WTC11 (cell line): ENCODE measurements at places on chromosomes 2 and 18. TPM values are rescaled to one million over a fixed set of nuclear protein-coding genes. Genes with fewer than 3 reads are reported as not detected.
A peak's percentile ranks its signal among the peaks of the same experiment; 100 is the strongest.

Gene DUSP19
- total RNA-seq: 3.4 to 3.9 TPM (median 3.5 TPM) in 3 replicates

Gene ASB18
- total RNA-seq: not detected in 3 replicates

Gene LYG2
- 0.25 TPM in 1 of 3 replicates, not detected in the others for total RNA-seq

Gene CFAP65
- 0.44 to 1.0 TPM (median 0.48 TPM) in 3 replicates for total RNA-seq

Gene CAPN13
- total RNA-seq: 1.7 to 2.4 TPM (median 2.0 TPM) in 3 replicates

Gene SGO2
- 29.9 to 34.1 TPM (median 30.5 TPM) in 3 replicates for total RNA-seq

Gene RBKS
- 1.2 to 1.7 TPM (median 1.6 TPM) in 3 replicates for total RNA-seq

Gene MEP1B
- total RNA-seq: 0.07 TPM in 1 of 3 replicates, not detected in the others

Gene TDRD15
- total RNA-seq: not detected in 3 replicates

Gene REG3G
- 0.20 to 0.39 TPM (median 0.30 TPM) in 3 replicates for total RNA-seq

Gene SCN7A
- total RNA-seq: 0.14 to 0.32 TPM (median 0.17 TPM) in 3 replicates

Gene FAM228A
- total RNA-seq: 0.09 to 0.25 TPM in 2 of 3 replicates, not detected in the other

GRCh38 chr2:16385341-16385740, 280.3 kb downstream of the CYRIA start:
- H3K27ac ChIP-seq: no peak overlapping the region
- no peak overlapping the region for H3K4me3 ChIP-seq
- no peaks in the 10 kb centered on the region for H3K36me3 ChIP-seq
- H3K4me1 ChIP-seq: no peaks in the 10 kb centered on the region
- no peak for DNase-seq

DNA sequence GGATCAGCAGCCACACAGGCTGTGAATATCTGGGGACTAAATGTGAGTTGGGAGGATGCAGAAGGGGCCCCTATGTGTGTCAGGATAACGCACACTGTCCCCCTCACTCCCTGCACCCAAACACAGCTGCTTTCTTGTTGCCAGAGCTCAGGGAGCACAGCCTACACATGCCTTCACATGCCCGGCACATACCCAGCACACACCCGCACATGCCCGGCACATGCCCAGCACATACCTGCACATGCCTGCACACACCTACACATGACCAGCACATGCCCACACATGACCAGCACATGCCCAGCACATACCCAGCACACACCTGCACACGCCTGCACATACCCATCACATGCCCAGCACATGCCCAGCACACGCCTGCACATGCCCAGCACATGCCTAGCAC, 75.6 kb downstream of the TPO start:
- no peak for DNase-seq
- peaks cover 9% of the 10 kb centered on the region; the same call in 1 of the 2 replicates for H3K4me1 ChIP-seq
- H3K4me3 ChIP-seq: no peak overlapping the region
- H3K27ac ChIP-seq: no peak overlapping the region

DNA sequence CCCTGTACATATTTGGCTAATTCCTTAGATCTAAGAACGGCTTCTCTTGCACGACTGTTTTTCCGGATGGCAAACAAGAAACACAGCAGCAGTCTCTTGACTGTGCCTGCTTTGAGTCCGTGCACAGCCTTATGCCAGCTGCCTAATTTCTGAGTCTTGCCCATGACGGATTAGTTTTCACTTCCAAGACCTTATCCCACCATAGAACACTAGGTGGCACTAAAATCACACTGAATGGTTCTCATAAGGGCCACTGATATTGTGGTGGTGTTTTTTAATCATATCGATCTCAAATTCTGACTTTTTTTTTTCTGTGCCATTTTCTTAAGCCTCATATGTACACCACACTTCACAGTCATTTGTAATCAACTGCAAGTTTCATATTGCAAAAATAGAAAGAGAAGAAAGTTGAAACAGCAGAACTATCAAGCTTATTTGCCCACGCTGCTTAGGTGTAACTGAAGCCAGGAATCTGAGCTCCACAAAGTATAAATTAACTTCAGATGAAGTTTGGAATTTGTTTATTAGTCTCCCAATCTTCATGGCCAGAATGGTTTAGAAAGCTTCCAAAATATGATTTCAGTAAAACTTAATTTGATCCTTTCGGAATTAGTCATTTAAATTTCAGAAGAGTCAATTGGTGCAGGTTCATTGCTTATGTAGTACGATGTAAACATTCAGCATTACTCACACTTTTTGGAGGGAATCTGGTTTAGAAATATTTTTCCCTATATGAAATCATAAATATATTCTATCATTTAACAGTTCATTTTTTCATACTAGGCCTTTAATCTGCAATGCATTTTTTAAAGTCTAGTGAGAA, 45.5 kb upstream of the SCN7A start:
- no peak for DNase-seq
- H3K36me3 ChIP-seq: no peaks in the 10 kb centered on the region
- H3K4me1 ChIP-seq: 0 out of 2 replicates have a peak, but pooled peaks cover 3% of the 10 kb centered on the region

GRCh38 chr2:70312560-70312959, 10.7 kb upstream of the FAM136A start:
- no peak overlapping the region for H3K27ac ChIP-seq
- H3K36me3 ChIP-seq: no peaks in the 10 kb centered on the region
- H3K27me3 ChIP-seq: peaks cover 30% of the 10 kb centered on the region
- no peaks in the 10 kb centered on the region for H3K4me1 ChIP-seq
- DNase-seq: no peak

- H3K4me3 ChIP-seq: no peak overlapping the region
- H3K36me3 ChIP-seq: no peaks in the 10 kb centered on the region
- no peak overlapping the region for H3K27ac ChIP-seq
- H3K27me3 ChIP-seq: no peaks in the 10 kb centered on the region
- no peak for DNase-seq
- H3K4me1 ChIP-seq: peaks cover 20% of the 10 kb centered on the region
Measured at GRCh38 chr2:28343971-28344715, 48.5 kb upstream of the FOSL2 start.

- H3K36me3 ChIP-seq: peaks cover 12% of the 10 kb centered on the region
- H3K27ac ChIP-seq: no peak overlapping the region
- H3K27me3 ChIP-seq: 0 out of 2 replicates have a peak, but pooled peaks cover 2% of the 10 kb centered on the region
- no peak for DNase-seq
- no peak overlapping the region for H3K4me3 ChIP-seq
- peaks cover 23% of the 10 kb centered on the region for H3K4me1 ChIP-seq
Measured at GRCh38 chr18:27278131-27278530, 93.0 kb upstream of the CHST9 start.

DNA sequence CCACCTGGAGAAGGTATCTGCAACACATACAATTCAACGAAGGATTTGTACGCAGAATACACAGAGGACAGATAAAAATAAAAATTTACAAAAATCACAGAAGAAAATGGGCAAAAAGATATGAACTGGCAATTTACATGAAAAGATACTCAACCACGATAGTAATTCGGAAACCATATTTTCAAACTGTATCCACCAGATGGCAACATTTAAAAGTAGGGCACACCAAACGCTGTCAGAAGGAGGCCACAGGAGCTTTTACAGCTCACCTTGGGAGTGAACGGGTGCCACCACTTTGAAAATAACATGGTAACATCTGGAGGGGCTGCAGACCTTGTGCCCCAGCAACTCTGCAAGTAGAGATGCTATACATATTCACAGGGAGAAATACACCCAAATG, 9.8 kb downstream of the KIF1A start:
- H3K36me3 ChIP-seq: peaks cover 59% of the 10 kb centered on the region
- DNase-seq: no peak
- no peak overlapping the region for H3K27ac ChIP-seq
- no peak overlapping the region for H3K4me3 ChIP-seq
- H3K27me3 ChIP-seq: no peaks in the 10 kb centered on the region; the same call in 1 of the 2 replicates

- DNase-seq: no peak
- H3K27me3 ChIP-seq: no peaks in the 10 kb centered on the region; the same call in 1 of the 2 replicates
- no peak overlapping the region for H3K27ac ChIP-seq
- H3K36me3 ChIP-seq: peaks cover 4% of the 10 kb centered on the region; the same call in 1 of the 2 replicates
- peaks cover 5% of the 10 kb centered on the region for H3K4me1 ChIP-seq
- H3K4me3 ChIP-seq: no peak overlapping the region
Measured at GRCh38 chr2:129857200-129857599, 122.3 kb upstream of the RAB6C start.

GRCh38 chr2:98912221-98912851, 23.7 kb downstream of the CRACDL start:
- H3K4me1 ChIP-seq: peaks cover 31% of the 10 kb centered on the region
- no peak for DNase-seq
- no peak overlapping the region for H3K27ac ChIP-seq
- no peak overlapping the region for H3K4me3 ChIP-seq
- no peaks in the 10 kb centered on the region for H3K36me3 ChIP-seq

DNA sequence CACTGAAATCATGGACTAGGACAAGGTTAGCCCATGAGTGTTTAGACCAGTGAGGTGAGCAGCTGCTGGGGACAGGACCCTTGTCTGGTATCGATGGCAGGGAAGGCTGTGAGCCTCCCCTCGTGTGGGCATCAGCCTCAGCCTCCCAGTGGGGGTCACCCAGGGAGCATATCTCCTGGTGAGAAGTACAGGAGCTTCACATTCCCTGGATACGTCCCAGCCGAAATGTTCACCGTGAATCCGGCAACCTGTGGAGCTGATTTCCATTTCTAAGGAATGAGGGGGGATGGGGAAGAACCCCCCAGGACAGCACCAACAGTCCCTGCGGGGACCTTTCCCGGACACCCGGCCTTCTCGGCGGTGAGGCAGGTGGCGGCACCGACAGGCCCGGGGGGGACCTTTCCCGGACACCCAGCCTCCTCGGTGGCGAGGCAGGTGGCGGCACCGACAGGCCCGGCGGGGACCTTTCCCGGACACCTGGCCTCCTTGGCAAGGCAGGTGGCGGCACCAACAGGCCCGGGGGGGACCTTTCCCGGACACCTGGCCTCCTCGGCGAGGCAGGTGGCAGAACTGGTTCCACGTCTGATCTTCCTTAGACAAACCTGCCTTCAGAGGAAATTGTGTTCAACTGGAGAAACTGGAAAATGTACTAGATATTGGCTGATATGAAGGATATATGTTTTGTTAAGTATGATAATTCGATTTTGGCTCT, 21.2 kb downstream of the RTP5 start:
- H3K36me3 ChIP-seq: peaks cover 14% of the 10 kb centered on the region
- no peaks in the 10 kb centered on the region; the same call in 1 of the 2 replicates for H3K27me3 ChIP-seq
- no peak for DNase-seq
- no peak overlapping the region for H3K27ac ChIP-seq

DNA sequence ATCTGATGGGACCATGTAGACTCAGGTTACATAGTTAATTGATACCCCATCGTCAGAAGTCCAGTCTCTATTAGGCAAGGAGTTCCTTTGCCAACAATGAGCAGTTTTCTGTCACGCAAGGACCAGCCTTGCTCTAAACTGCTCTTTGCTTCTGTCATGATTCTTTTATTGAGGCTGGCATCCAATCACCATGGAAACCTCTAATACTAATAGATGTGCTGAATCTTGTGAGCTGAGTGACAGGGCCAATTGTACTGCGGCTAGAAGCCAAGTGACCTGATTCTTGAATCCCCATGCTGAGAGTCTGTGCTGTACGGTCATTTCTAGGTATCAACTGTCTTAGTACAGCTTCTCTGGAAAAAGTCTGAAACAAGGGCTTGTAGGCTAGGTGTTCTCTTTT, 395.6 kb downstream of the RND3 start:
- H3K36me3 ChIP-seq: no peaks in the 10 kb centered on the region
- H3K27me3 ChIP-seq: no peaks in the 10 kb centered on the region
- no peak overlapping the region for H3K27ac ChIP-seq
- no peak for DNase-seq
- H3K4me1 ChIP-seq: peaks cover 16% of the 10 kb centered on the region
- no peak overlapping the region for H3K4me3 ChIP-seq

GRCh38 chr18:22168360-22168921, 948 bp upstream of the GATA6 start:
- H3K4me1 ChIP-seq: peaks cover 37% of the 10 kb centered on the region
- no peaks in the 10 kb centered on the region for H3K36me3 ChIP-seq
- H3K27ac ChIP-seq: no peak overlapping the region
- DNase-seq: peak; percentile 23
- H3K4me3 ChIP-seq: peak overlapping the region; percentile 76

- no peak overlapping the region for H3K27ac ChIP-seq
- no peak overlapping the region for H3K4me3 ChIP-seq
- H3K27me3 ChIP-seq: peaks cover 75% of the 10 kb centered on the region
- H3K4me1 ChIP-seq: peaks cover 12% of the 10 kb centered on the region
- no peaks in the 10 kb centered on the region for H3K36me3 ChIP-seq
Measured at GRCh38 chr2:120656273-120656950, 79.3 kb upstream of the GLI2 start.

- H3K4me3 ChIP-seq: no peak overlapping the region
- no peaks in the 10 kb centered on the region for H3K36me3 ChIP-seq
- no peak overlapping the region for H3K27ac ChIP-seq
Measured at GRCh38 chr2:26913606-26913998, 56.8 kb upstream of the MAPRE3 start.

- peaks cover 9% of the 10 kb centered on the region for H3K27me3 ChIP-seq
- H3K27ac ChIP-seq: no peak overlapping the region
- peak; percentile 72 for DNase-seq
- peaks cover 58% of the 10 kb centered on the region for H3K4me1 ChIP-seq
- no peak overlapping the region for H3K4me3 ChIP-seq
Measured at GRCh38 chr2:2328848-2329247, 2.2 kb downstream of the MYT1L start.

DNA sequence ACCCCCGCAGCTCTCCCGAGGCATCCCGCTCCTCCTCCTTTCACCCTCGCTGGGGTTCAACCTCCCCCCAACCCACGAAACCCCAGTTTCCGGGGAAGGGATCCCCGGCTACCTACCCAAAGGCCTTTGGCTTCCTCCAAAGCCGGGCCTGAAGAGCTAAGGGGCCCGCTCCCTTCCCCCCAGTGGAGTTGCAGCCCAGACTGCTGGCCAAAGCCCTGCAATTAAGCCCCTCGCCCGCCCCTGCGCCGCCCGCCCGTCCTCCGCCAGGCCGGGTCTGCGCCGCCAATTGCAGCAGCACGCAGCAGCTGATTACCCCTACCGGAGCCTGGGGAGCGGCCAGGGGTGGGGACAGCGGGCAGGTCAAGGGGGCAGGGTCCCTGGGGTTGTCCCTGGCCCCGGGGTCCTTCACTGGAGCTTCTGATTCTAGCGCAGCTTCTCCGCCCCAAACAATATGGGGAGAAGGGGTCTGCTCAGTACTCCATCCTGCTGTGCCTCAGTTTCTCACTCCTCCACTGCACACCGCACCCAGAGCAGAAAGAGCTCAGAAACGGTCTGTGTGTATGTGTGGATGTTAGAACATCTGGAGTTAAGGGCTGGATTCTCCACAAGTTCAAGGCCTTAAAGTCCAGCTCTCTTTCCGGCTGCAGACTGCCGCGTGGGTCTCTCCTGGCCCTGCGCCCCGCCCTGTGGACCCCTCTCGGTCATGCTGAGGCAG, 16.9 kb downstream of the WNT10A start:
- H3K36me3 ChIP-seq: no peaks in the 10 kb centered on the region
- no peak overlapping the region; the same call in 1 of the 2 replicates for H3K4me3 ChIP-seq
- no peak overlapping the region for H3K27ac ChIP-seq
- no peak for DNase-seq
- H3K27me3 ChIP-seq: peaks cover 99% of the 10 kb centered on the region
